GM12865 (cell line): ENCODE measurements at places on chromosomes 1 and 21.

DNA sequence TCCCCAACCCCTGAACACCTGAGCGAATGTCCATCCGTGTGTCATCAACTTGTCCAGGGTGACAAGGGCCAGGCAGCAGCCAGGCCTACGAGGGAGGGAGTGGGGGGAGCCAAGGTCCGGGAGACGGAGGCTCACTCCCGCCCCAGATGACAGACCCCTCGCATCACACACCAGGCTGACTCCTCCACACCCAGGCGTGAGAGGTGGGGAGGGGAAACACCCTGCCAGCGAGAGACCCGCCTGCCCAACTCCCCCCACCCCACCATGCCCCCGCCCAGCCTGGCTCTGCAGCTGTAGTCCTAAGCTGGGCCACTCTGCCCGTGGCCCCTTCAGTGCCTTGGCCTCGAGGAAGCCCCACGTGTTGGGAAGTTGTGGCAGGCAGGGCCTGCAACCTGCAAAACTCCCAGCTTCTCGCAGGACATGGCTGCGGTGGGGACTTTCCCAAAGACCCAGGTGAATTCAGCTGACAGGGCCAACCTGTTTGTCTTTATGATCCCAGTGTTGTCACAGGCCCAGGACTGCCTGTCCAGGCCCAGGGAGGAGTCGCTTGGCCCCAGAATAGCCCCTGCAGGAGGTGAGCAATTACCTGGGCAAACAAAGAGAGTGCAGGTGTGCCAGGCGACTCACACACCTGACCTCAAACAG is 62.9 kb downstream of the RIPK4 start:
- DNase-seq = no peak

- DNase-seq = no peak
Observed at GRCh38 chr1:92909321-92909720, 51.9 kb downstream of the DIPK1A start.

GRCh38 chr1:29306471-29307140 is 70.3 kb downstream of the PTPRU start:
- DNase-seq = no peak

DNA sequence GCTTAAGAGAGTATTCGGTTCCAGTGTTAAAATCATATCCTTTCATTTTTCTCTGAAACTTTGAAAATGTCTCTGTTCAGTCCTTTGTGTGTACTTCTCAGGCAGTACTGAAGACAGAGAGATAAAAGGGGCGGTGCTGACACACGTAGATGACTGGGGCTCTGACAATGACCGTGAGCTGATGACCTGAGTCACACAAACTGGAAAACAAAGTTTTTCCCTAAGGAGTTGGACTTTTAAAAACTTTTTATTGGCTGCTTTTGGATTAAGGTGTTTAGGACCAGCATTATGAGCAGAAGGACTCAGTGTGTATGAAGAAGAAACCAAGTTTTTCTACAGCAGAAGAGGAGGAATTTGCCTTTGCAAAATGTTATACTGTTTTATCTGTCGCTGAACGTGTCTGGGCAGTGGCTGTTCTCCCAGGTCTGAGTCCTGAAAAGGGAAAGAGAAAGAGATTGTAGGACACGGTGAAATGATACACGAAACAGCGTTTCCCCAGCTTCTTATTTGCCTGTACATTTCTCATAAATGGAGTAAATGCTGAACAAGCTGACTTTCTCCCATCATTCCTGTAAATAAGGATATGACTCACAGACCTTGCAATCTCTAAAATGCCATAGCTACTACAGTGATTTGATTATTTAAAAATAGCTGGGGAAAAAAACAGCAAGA is 51.5 kb downstream of the MAP3K7CL start:
- DNase-seq = peak; percentile 67

DNA sequence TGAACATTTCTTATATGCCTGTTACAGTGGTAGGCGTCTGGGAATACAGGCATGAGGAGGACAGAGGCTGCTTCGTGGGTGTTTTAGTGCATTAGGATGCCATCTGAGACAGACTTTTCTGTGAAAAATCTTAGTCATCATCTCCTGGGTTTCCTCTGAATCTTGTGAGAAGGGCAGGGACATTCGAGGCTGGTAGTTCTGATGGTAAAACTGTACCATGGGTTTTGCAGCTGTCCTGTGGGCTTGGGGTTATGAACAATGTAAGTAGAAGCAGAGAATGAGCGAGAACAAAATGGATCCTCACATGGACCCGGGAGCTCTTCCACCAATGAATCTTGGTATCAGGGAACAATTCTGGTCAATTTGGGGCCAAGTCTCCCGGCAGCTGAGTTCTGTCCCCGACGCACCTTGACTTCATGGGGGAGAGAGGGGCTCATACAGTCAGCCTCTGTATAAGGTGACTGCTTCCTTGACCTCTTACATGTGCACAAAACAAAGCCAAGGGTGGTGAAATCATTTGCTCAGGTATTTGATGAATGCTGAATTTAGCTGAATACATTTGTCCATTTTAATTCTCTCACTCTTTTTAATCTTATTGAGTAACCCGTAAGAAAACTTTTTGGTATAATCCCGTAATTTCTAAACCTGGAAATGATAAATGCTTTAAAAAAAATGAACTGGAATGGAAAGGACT is 63.6 kb upstream of the ERRFI1 start:
- DNase-seq = no peak

DNA sequence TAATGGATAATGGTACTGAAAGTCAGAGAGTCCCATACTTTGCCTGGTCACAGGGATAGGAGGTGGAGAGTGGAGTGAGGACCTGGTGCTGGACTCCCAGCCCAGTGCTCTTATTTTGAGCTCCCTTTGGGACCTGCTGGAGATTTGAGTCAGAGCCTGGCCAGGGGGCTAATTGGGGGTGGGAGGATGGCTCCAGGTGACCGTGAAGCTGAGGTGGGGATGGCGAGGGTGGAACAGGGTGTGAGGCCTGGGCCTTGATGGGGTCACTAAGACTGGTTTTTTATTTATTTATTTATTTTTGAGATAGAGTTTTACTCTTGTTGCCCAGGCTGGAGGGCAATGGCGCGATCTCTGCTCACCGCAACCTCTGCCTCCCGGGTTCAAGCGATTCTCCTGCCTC is 17.8 kb downstream of the AMPD2 start:
- no peak for DNase-seq

DNA sequence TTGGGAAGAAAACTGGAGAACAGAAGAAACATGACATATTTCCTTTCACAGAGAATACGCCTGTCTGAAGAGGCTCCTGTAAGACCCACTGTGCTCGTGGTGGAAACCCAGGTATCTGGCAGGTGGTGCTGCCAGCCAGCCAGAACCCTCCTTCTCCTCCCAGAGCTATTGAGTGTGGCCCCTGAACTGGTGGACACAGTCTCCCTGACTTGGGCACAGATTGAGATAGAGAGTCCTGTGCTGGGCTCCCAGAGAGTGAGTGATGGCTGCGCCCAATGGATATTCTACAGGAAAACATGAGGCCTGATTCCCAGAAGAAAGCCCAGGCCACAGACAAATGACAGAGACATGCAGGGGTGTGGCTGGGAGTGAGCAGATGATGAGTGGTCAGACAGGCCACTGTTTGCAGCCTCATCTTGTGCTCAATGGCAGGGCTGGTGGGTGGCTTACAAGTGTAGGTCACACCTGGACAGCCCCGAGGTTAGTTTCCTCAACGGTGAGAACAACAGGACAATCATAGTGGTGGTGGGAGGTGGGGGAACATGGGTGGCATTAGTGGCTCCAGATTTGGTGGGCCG is 127.9 kb downstream of the PTPRU start:
- no peak for DNase-seq

DNA sequence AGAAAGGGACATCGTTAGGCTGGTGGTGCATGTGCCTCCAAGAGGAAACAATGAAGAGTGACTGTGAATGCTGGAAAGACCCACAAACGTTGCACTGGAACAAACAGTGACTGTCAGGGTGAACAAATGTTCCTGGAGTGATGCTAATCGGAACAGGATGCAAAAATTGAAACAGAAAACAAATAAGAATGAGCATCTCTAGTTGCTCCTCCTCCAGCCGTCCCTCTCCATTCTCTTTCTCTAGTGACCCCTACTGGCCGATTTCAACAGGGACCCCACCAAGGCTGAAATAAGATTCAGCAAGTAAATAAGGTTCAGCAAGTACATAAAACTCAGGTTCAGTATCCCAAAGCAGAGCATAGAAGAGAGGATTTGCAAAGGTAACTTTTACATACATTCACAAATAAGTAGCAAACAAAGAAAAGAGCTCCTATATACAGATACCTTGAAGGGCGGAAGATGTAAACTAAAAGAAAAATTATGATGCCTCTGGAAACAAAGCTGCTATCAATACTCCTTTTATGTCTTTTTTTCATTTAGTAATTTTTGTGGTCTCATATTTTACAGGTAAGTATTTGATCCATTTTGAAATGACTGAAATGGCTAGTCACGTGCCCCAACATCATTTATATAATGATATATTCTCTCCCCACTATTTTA is 836.1 kb upstream of the ADAMTS5 start:
- DNase-seq = peak; percentile 57

DNA sequence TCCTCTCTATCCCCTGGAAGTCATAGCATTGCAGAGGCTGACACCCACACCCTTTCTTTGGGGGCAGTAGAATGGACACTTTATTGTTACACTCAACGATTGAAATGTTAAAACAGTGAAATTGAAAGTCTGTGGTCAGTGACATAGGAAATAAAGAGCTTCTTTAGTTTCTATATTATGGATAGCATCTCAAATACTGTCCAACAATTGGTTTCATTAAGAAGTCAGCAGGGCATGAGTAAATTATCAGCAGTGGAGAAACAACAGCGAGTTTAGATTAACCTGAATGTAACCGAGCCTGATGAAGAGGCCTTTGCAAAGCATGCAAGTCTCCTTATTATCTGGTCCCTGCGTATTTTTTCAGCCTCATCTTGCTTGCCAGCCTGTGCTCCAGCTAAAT is 350.7 kb downstream of the NTNG1 start:
- no peak for DNase-seq

GRCh38 chr1:17059391-17060305 is 5.8 kb upstream of the SDHB start:
- DNase-seq = peak; percentile 83

- no peak for DNase-seq
Observed at GRCh38 chr21:46124926-46125845, 27.3 kb downstream of the COL6A2 start.

- no peak for DNase-seq
Observed at GRCh38 chr21:14753069-14753465, 207.0 kb upstream of the SAMSN1 start.

DNA sequence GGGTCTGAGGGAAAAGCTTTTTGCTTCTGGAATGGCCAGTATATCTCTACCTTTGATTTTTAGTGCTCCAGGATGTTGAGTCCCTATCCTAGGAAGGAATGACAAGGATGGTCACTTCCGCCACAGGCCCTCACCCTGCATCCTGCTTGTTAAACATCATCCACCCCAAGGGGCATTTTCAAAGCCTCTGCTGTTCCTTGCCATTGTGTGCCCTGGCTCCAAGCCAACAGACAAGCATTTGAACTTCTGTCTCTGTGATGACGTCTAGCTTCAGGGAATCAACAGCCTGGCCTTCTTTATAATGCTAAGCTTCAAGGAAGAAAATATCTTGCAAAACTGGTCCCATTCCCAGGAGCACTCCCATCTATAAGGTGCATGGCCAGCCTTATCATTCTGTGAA is 12.3 kb upstream of the JAM2 start:
- no peak for DNase-seq

DNA sequence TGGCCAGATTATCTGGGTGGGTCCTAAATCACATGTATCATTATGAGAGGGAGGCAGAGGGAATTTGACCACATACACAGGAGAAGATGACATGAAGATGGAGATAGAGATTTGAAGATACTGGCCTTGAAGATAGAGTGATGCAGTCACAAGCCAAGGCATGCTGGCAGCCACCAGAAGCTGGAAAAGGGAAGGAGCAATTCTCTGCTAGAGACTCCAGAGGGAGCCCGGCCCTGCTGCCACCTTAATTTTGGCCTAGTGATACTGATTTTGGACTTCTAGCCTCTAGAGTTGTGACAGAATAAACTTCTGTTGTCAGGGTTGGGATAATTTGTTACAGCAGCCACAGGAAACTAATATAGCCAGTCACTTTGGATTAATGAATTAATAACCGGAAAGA is 2.2 kb upstream of the PRDM2 start:
- DNase-seq = peak; percentile 35

DNA sequence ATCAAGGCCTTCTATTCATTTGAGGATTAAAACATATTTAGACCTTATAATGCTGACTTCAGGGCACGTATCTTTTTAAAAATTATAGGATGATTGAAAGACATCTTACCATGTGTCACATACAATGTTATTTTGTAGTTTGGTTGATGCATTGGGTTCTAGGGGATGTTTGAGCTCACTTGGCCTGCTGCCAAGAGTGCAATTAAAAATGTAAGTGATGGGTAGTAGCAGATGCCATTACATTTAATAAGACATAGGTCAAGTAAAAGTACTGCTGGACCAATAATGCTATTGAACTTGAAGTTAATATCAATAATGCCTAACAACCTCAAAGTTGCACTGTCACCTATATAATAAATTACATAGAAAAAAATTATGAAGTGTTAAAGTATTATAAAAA is 616.5 kb upstream of the RGS18 start:
- no peak for DNase-seq

DNA sequence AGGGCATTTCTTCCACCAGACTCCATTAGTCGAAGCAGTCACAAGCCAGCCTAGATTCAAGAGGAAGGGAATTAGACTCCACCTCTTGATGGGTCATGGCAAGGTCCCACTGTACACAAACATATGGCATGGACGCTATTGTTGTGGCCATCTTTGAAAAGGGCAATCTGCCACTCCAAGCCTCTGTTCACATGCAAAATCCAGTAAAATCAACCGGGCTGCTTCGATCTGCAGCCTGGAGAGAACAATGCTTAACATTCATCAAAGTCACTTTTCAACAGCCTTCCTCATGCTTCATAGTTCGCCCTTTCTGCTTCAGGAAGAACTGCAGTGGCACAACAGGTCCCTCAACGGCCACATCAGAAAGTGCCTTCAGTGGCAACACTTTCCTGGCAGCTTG is 28.0 kb upstream of the GJB5 start:
- no peak for DNase-seq

DNA sequence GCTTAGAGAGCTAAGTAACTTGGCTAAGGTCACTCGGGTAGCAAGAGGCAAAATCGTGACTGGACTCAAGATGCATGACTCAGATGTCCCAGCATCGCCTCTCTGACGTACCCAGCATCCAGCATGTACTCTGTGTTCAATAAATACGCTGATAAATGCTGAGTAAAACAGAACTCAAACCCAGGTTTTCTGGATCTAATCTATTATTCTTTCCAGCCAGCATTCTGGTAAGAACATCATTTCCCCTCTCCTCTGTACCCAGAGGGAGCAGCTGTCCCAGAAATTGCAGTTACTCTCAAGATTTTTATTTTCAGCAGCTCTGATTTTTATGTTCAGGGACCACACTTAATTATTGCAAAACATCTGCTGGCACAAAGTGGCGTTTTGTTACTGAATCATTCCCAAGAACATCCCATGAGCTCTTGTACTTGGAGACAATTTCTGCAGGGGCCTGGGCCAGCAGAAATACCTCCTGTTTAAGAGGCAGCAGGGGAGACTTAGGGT is 249.0 kb downstream of the PRDM2 start:
- no peak for DNase-seq

GRCh38 chr1:56180520-56181190 is 398.7 kb downstream of the PLPP3 start:
- no peak for DNase-seq
